ENCODE measurements at places on chromosomes 13 and 19.

- DNase-seq, result no peak
Measured at GRCh38 chr19:19021115-19021514, 12.2 kb downstream of the SUGP2 start.

DNA sequence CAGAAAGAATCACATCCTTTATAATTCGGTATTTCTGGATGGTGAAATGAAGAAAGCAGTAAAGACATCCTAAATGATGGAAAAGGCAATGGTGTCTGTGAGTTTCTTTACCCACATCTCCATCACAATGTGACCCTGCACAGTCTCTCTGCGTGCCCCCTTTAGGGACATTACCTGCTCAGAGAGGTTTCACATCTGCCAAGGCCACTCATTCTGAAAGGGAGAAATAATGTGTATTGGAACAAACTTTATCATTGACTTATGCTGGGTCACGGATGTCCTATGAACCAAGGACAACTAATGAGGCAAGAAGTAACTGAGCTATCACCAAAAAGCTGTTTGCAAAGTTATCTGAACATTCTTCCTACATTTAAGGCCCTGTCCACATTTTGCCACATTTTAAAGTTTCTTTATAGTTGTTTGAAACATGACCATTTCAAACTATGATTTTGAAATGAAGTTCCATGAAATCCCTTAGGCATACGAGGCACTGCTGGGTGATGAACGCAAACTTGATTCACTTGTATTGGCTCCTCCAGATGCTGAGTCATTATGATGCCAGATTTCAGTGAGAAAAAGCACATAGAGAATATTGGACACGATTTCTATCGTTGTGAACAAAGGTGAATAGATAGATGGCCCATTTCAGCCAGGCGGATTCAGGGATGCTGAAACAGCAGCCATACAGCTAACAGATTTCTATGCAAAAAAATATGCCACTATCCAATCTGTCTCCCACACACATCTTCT lies 63.5 kb upstream of the HMGB1 start:
- DNase-seq, result no peak

DNA sequence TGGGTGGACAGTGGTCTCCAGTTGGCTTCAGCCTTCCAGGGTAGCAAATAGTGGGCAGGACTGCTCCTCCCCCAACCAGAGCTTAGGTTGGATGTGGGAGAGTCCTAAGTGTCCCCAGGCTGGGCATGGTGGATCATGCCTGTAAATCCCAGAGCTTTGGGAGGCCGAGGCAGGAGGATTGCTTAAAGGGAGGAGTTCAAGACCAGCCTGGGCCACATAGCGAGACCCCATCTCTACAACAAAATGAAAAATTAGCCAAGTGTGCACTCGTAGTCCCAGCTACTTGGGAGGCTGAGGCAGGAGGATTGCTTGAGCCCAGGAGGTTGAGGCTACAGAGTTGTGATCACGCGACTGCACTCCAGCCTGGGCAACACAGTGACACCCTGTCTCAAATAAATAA lies 7.4 kb downstream of the RRAS start:
- DNase-seq, result no peak

- DNase-seq, result no peak
Measured at GRCh38 chr13:51229101-51229719, 7.0 kb downstream of the FAM124A start.

- DNase-seq, result no peak
Measured at GRCh38 chr13:111215081-111216047, 100.3 kb downstream of the ARHGEF7 start.

- DNase-seq, result no peak
Measured at GRCh38 chr19:16021796-16022195, 54.5 kb upstream of the TPM4 start.

GRCh38 chr19:29302002-29302928 lies 89.3 kb upstream of the UQCRFS1 start:
- no peak for DNase-seq

GRCh38 chr13:45723798-45724197 lies 21.7 kb downstream of the CBY2 start:
- DNase-seq, result no peak

All from mammary epithelial cell (primary cell).